Stimulated activated CD8-positive, alpha-beta memory T cell treated with anti-CD3 and anti-CD28 coated beads, Interleukin-15, amount 100 ng/mL, for 1 hour (primary cell): ENCODE measurements at places on chromosomes 1 and 21.

DNA sequence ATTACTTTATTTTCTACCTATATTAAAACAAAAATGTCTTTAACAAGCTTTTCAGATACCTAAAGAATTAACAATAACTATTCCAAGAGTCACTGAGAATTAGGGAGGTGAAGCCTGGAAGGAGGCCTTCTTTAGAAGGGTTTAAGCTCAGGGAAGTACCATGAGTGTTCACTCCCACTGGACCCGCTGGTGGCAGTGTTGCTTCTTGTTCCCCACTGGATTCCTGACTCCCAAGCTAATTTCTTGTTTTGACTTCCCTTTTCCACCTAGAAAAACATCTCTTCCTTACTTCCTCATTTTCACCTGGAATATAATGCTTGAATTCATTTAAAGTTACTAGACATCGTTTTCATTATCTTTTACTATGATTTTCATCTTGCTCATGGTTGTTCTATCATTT is 264.2 kb downstream of the HMCN1 start:
- no peak for DNase-seq

- no peak for DNase-seq
Observed at GRCh38 chr1:60989749-60990713, 92.3 kb upstream of the NFIA start.

DNA sequence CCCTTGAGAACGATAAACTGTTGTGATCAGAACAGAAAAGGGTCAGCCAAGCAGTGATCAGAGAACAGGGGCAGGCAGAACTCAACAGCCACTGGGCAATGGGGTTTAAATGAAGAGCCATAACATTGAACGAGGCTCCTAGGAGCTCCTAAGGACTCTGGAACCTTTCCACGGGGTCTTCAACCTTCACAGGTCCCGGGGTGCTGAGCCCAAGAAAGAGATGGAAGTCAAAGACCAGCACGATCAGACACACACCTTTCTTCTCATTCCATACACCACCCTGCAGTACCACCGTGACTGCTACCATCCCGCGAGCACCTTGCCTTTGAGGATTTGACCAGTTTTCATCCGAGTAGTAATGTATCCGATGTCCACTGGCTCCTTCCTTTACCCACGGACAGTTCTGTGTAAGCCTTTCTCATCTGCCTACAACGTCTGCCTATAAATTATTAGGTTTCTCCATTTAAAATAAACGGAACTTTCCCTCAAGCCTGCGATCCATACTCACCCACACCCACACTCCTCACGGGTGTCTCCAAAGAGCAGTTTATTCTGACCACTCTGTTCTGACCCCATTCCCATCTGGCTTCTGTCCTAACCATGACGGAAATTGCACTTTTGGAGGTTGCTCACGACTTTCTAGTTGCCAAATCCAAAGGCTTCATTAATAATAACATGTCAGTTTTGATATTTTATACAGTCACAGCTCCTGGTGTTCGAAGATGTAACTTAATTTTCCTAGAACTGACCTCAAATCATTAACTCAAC is 16.8 kb upstream of the HHAT start:
- no peak for DNase-seq

DNA sequence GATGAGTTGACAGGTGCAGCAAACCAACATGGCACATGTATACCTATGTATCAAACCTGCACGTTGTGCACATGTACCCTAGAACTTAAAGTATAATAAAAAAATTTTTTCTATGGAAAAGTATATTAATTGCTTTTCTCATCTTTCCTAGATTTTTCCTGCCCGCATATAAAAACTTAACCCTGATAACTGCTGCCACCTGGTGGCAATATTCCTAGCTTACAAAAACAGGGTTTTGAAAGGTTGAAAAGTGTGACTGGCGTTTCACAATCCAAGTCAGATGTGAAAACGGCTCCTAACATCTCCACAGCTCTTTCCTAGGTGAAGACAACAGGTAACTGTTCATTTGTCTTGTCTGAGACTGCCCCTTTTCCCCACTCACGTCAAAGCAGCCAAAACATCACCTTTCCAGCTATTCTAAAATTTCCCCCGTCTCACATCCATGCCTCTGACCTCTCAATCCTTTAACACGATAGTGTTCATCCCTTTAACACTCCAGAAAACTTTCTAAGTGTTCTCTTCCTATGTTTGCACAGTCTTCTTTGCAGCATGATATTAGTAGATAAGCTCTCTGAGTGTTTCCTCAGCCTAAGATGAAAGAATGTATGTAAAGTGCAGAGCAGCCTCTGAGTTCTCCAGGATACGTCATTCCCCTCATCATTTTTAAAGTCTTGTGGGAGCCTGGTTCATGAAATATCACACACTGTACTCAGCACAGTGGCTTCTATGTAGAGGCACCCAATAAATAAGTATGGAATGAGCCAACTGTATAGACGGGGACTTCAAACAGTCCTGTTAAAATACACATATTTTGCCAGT is 27.5 kb downstream of the OVGP1 start:
- peak; percentile 18 for DNase-seq

DNA sequence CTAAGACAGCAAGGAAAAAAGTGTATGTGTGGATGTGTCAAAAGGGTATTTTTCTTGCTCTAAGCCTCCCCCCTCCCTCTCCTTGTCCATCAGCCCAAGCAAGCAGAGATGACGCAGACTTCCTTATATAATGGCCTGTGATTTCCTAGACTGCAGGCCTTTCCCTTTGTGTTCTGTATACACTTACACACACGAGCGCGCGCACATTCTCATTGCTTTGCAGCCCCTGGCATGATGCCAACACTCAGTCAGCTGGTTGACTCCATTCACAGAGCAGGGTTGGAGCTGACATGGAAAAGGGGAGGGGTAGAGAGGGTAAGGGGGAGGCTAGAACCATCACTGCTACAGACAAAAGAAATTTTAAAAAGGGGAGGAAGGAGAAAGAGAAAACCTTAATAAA is 41.8 kb downstream of the GATAD2B start:
- DNase-seq, result no peak

- no peak for DNase-seq
Observed at GRCh38 chr1:221777431-221778072, 35.7 kb upstream of the DUSP10 start.

DNA sequence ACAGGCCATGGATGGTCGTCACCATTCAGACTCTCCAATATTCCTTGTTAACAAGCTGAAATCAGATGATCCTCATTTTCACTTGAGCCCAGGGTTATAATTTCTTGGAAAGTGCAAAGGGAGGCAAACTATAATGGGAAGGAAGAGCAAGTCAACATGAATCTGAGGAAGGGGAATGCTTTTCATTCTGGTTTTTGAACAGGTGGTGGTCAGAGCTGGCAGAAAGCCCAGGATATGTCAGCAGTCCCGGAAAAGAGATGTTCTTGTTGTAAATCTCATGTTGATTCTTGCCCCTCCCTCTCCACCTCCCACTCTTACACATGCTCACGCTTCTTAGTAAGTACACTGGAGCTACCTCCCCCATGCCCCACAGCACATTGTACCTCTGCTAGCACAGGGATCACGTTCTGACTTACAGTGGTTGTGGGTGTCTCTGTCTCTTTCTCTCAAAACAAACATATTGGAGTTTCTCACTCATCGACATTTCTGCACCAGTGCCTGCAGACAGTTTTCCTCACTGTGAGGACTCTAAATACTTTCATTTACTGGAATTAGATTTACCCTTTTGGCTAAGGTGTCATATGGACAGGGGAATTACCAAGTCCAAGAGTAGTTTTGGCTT is 77.6 kb downstream of the XCL2 start:
- no peak for DNase-seq

GRCh38 chr1:222107267-222107666 is 365.4 kb upstream of the DUSP10 start:
- DNase-seq, result no peak

- DNase-seq, result no peak
Observed at GRCh38 chr1:94783342-94784189, 36.6 kb upstream of the SLC44A3 start.
